ENCODE measurements at places on chromosomes 5 and 9.

GRCh38 chr9:134335061-134335460, 8.8 kb downstream of the RXRA start:
- no peak for DNase-seq

GRCh38 chr5:54295651-54296276, 14.6 kb downstream of the ARL15 start:
- DNase-seq: no peak

DNA sequence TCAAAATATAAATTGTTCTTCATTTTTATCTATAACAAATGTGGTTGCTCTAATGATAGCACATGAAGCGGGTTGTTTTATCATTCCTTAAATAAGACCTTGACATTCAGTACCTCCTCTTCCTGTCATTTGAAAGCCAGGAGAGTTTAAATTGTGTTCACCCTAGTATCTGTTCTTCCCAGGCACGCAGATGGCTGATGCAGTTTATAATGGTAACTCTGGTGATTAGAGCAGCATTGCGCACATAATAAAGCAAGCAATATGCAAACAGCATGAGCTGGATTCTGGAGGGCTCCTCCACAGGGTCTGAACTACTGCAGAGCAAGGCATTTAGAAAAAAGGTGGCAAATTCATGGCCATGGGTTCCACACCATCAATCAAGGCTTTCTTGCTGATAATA, 307.8 kb downstream of the ENC1 start:
- no peak for DNase-seq

DNA sequence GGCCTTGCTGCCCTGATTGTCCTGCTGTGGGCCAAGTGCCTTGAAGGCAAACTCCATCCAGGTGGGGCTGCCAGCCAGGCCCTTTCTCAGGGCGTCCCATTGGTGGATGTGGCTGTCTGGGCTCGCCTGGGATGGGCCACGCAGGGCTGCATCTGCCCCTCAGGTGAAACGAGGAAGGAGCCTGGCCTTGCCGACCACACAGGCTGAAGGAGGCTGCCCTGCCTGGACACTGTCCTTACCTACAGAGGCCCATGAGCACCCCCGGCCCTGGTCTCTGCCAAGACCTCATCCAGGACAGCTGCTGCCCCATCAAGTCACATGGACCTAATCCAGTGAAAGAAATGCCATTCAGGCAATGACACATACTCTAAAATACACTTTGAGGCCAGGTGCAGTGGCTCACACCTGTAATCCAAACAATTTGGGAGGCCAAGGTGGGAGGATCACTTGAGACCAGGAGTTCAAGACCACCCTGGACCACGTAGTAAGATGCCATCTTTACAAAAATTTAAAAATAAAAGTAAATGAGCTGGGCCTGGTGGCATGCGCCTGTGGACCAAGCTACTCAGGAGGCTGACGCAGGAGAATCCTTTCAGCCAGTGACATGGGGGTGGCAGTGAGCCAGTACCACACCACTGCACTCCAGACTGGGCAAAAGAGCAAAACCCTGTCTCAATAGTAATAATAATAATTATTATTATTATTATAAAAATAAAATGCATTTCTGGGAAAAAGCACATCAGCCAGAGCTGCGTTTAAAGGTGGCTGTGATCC, 33.9 kb downstream of the PNPLA7 start:
- DNase-seq: no peak

DNA sequence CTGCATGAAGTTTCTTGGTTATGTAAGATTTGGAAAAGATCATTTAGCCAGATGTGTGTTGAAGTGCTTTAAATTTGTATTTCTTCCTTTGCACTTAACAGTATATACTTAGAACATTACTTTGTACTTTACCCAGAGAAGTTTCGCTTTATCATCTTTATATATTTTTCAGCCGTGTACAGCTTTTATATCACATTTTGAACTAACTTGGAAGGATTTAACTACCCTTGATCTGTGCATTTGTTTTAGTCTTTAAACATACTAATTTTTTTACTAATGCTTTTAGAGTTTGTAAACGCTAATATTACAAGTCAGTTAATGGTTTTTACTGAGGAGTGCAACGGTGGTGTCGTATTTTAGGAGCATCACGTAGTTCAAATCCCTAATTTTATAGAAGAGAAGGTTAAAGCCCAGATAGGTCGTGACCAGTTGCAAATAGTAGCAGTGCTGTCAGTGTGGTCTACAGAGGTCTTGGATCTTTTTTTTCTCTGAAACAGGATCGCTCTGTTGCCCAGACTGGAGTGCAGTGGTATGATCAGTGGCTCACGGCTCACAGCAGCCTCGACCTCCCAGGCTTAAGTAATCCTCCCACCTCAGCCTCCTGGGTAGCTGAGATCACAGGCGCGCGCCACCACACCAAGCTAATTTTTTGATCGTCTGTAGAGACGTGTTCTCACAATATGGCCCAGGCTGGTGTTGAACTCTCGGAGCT, 2.0 kb downstream of the MATR3 start:
- no peak for DNase-seq

- no peak for DNase-seq
Measured at GRCh38 chr5:142749321-142749720, 20.9 kb upstream of the ARHGAP26 start.

- no peak for DNase-seq
Measured at GRCh38 chr5:66959653-66960052, 236.9 kb downstream of the CD180 start.

GRCh38 chr5:142366007-142366406, 41.2 kb upstream of the SPRY4 start:
- DNase-seq: no peak

DNA sequence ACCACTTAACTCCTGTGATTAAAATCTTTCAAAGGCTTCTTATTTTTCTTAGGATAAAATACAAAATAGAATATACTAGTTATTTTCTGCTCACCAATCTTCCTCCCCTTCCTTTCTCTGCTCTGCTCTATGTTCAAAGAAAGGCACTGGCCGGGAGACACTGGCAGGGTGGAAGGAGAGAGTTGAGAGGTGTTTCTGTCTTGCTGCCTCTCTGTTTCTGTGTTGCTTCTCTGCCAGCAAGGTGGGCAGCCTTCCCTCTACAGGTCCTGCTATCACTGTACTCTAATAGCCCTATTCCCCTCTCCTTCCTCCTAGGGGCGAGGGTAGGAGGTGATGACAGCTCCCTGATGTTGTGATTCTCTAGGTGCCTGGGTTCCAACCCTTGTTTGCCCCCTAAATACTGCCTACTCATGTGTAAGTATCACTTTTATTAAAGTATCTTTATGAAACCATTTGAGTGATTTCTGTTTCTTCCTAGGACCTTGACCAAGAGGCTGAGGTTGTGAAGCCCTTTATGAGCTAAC, 515.1 kb downstream of the TLE4 start:
- DNase-seq: no peak

DNA sequence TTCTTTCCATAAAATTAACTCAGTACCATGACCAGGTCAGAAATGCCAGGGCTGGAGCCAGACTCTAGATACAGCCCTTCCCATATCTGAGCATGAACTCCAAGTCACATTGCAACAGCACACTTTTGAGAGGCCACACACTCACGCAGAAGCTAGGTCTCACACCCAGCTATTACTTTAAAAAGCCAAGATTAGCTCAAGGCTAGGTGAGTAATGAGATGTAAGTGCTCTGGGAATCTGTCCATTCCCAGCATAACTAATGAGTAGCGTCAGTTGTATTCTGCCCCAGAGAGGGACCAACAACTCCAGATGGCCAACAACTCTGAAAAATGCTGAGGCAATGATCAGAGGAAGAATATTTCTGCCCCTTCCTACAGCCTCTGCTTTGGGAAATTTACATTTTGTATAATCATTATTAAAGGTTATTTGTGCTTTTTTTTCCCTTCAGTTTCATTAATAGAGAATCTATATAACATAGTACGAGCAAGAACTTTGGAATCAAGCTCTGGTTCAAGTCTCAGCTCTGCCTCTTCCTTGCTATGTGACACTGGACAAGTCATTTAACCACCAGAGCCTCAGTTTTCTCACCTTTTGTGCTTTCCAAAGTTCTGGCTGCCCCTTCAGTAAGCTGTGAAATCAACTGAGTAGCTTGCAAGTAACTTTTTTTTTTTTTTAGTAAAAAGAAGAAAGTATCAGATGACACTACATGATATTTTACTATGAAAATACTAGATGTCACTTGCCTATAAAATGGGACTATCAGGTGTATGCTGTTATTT, 118.3 kb downstream of the NR6A1 start:
- DNase-seq: peak; percentile 49

DNA sequence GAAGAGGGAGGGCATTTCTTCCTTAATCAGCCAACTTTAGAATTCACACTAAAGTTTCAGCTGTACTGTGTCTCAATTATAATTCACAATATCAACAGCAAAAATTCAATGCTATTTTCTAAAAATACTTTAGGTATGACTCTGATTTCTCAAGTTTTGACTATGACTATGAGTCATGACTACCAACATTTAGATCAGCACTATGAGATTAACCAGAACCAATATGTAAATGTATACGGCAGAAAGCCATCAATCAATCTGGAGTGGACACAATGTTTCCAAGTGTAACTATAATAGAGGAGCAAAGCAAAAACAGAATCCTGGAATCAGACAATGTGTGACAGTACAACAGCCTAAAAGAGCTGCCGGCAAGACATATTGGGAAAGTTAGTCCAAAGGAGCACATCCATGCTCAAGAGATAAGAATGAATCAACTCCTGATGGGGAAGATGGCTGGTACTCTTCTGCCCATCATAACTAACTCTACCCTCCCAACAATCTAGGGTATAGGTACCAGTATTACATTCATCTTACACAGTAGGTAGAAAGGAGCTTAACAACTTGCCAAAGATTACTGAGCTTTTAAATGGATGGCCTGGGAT, 294.4 kb downstream of the SEMA5A start:
- peak; percentile 17 for DNase-seq

GRCh38 chr9:132750668-132751067, 80.4 kb downstream of the GTF3C4 start:
- DNase-seq: no peak

DNA sequence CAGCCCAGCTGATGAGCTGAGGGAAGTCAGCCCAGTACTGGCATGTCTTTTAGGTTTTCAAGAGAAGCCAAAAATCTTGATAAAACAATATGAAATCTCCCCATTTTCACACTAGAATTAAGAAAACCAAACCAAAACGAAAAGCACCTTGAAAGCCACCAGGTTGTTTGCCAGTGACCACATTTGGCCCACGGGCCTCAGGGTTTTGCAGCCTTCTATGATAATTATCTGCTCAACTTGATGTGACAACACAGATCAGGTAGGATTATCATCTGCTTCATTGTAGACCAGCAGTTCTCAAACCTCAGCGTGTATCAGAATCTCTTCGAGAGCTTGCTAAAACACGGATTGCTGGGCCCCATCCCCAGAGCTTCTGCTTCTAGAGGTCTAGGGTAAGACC, 101.4 kb downstream of the GALNT10 start:
- no peak for DNase-seq

GRCh38 chr5:7422316-7423106, 26.6 kb downstream of the ADCY2 start:
- DNase-seq: no peak

- DNase-seq: no peak
Measured at GRCh38 chr5:17305964-17306725, 88.7 kb downstream of the BASP1 start.

DNA sequence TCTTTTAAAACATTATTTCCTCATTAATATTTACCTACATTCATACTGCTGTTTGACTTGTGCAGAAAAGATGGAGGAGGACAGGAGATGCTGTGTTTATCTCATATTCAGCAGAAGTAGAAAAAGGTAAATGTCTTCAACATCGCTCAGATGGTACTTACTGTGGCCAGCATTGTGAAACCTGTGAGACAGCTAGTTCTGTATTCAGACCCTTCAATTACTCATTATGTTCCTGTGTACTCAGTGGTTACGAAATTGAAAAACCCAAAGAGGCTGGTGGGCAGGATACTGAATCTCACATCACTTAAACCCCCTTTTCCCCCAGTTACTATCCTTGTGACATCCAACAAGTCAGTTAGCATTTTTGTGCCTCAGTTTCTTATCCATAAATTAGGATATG, 216.0 kb downstream of the KDM4C start:
- DNase-seq: no peak

GRCh38 chr5:1216211-1216917, 8.8 kb upstream of the SLC6A18 start:
- no peak for DNase-seq

- DNase-seq: peak; percentile 58
Measured at GRCh38 chr5:42912184-42912798, 100.6 kb upstream of the SELENOP start.

GRCh38 chr9:124859803-124860581, 1.8 kb downstream of the RPL35 start:
- no peak for DNase-seq

DNA sequence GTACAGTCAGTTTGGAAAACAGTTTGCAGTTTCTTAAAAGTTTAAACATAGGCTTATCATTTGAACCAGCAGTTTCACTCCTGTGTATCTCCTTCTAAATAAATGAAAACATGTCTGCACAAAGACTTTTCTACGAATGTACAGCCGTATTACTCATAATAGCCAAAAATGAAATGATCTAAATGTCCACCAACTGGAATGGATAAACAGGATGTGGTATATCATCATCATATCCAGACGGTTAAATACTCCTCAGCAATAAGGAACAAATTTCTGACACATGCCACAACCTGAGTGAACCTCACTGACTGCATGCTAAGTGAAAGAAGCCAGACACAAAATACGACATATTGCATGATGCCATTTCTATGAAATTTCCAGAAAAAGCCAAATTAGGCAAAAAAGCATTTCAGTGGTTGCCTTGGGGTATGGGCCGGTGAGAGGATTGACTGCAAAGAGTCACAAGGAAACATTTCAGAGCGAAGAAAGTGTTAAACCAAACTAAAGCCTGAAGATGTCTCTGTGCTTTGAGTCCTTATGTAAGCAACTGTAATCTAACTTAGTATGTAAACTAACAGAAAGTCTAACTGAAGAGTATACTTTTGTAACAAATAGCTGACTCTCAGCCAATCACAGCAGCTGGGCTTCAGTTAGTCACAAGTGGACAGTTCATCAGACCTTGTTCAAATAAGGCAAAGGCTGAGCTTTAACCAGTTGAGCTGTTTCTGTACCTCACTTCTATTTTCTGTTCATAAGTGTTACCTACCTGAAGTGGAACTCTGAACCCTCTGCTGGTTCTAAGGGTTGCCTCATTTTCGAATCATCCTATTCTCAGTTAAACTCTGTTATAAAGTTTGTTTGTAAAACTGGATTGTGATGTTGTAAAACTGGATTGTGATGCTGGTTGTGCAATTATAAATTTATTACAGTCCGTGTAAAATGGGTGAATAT, 65.2 kb downstream of the TRIO start:
- DNase-seq: peak; percentile 45

DNA sequence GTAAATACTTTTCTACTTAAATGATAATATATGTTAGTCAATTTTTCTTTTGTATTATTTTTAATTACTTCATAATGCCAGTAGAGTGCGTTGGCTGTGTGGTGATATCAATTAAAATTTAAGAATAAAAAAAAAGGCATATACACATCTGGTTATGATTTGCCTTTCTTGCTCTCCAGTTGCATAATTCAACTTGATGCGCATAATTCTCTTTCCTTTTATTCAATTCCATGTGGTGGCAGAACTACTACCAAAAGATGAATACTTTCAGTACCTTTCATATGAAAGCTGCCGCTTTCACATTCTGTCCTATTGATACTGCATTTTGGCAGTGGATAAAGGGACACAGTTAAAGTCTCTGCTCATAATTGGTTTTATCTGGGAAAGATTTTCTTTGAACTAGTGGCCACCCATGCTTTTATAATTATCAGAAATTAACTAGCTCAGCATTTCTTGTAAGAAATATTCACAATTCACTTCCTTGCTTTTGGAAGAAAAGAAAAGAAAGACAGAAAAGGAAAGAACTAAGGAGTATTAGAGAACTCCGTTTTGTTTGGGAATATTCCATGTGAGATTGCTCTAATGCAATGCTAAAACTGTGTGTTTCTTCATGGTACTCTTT, 12.3 kb upstream of the ADGRV1 start:
- DNase-seq: no peak

All from hepatic stellate cell (primary cell).